ENCODE measurements at places on chromosomes 11 and 22.

GRCh38 chr11:61853698-61854169, 25.6 kb downstream of the FADS2 start:
- no peak for DNase-seq

- DNase-seq: no peak
Measured at GRCh38 chr11:95821640-95822039, 31.3 kb downstream of the CEP57 start.

- DNase-seq: no peak
Measured at GRCh38 chr22:19657252-19658056, 56.8 kb upstream of the SEPTIN5 start.

DNA sequence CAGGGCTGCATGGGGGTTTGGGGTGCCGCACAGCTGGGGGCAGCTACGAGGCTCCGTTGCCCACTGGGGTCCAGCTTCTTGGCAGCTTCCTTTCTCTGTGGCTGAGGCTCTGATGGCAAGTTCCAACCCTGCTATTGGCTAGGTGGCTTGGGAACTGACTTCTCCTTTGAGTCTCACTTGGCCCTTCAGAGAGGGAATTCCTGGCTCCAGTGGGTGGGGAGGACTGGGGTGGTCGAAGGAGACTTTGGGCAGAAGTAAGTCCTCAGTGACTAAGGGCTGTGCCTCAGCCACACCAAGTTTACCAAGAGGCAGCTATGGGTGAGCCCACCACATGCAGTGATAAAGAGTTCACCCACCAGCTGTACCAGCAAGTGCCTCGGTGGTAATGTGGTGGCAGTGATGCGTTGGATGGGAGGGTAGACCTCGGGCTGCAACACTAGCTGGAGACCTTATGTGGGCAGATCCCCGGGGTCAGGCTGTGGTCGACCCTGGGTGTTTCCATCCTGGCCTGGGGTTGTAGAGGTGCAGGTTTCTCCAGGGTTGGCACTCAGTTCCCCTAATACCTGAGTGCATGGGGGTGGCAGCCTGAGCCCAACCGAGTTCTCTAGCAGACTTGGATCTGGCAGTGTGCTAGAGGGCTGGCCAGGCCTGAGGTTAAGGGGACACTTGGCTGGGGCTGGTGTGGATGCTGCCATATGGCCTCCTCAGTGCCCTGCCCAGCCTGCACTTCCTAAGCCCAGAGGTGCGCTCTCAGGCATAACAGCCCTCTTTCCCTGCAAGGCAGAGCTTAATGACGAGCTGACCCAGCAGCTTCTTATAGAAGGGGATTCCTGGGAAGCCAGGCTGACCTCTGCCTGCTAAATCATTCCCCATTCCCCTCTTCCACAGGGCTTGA, 197.0 kb upstream of the CADM1 start:
- no peak for DNase-seq

- no peak for DNase-seq
Measured at GRCh38 chr11:94139416-94139815, 10.8 kb downstream of the PANX1 start.

GRCh38 chr11:1638344-1638743, 8.8 kb downstream of the KRTAP5-5 start:
- DNase-seq: no peak

DNA sequence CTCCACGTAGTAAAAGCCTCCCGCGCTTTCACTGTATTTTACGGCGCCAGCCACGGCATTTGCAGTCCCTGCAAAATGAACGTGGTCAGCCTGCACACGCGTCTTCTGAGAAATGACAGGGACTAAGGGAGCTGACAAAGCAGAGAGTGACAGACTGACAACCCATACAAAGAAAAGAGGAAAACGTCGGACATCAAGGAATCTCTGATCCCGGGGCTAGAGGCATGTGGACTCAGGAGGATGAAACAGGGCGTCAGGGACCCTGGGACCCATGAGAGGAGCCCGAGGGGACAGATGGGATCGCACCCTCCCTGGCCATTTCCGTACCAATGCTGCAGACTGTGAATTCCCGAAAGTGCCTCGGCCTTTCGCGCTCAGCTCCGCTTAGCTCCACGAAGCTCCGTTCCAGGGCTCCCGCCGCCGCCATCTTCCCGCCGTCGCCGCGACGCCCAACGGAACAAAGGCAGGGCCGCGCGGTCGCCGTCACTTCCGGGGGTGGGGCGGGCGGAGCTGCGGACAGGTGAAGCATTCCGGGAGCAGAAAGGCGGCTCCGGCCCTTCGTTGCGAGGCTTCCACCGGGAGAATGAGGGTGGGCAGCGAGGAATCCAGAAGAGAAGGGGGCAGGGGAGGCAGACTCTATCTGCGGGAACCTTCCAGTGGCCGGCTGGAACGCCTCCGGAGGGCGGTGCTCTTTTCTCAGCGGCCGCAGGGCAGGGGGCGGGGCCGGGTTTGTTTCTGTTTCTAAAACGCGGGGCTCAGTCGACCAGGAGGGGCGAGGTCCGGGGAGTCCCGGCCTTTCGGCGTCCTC, at the start of gene NUP160:
Gene NUP160 (minus strand): TSS at position 459 of the 808 bp plus-strand sequence. CDS start 32 bp downstream, at position 427.
- peak; percentile 88 for DNase-seq

Measured in stimulated activated CD4-positive, alpha-beta T cell treated with anti-CD3 and anti-CD28 coated beads, Interleukin-1b, Interleukin-23, amount 100 ng/mL, for 1 hour (primary cell).